ENCODE measurements at places on chromosomes 16 and 17.
A peak's percentile ranks its signal among the peaks of the same experiment; 100 is the strongest.

- no peak for DNase-seq
Measured at GRCh38 chr17:30084788-30085187, 31.8 kb upstream of the NSRP1 start.

DNA sequence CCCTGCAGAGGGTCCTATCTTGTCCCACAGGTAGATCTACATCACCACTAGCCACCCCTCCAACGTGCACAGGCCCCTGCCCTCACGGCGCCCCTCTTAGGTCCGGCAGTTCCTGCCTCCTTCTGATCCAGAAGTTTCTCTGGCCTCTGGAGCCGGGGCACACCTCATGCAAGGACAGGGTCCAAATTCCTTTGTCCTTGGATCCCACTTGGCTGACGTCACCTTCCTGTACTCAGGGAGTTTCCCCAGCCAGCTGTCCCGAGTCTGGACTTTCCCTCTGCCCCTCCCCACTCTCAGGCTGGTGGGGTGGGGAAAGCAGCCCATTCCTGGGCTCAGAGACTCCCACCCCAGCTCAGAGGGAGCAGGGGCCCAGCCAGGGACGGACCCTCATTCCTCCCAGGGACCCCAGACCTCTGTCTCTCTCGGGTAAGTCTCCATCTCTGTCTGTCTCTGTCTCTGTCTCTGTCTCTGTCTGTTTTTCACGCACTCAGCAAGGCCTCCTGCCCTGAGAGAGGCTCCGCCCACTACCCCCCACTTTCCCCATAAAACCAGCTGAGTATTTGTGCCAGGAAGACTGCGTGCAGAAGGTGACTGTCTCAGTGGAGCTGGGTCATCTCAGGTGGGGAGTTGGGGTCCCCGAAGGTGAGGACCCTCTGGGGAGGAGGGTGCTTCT is at the start of gene IL32:
Gene IL32, plus strand, starts transcription at position 572 of the 673 bp plus-strand sequence. CDS start 172 bp downstream, outside the sequence.
- DNase-seq, result no peak

- DNase-seq, result no peak
Measured at GRCh38 chr17:34434052-34434451, 71.0 kb upstream of the CCL1 start.

DNA sequence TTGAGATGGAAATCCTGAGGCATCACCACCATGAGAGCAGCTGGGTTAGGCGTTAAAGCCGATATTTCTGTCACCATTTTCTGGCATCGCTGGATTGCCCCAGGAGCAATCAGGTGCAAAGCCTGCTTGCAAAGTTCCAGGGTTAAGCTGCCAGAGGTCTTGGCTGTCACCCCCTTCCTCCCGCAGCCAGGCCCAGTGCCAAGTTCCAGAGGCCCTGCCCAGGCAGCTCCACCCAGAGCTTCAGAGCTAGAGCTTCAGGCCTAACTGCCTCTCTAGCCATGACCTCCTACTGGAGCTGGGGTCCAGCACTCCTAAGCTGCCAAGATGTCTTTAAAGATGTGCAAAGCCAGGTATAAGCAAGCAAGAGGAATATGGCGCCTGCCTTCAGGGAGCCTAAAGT is 8.8 kb upstream of the TMEM238L start:
- no peak for DNase-seq

- no peak for DNase-seq
Measured at GRCh38 chr17:62892870-62893338, 73.1 kb upstream of the TANC2 start.

GRCh38 chr17:9725575-9725974 is 65.8 kb downstream of the DHRS7C start:
- no peak for DNase-seq

GRCh38 chr17:74512624-74513091 is 18.6 kb downstream of the CD300LB start:
- no peak for DNase-seq

DNA sequence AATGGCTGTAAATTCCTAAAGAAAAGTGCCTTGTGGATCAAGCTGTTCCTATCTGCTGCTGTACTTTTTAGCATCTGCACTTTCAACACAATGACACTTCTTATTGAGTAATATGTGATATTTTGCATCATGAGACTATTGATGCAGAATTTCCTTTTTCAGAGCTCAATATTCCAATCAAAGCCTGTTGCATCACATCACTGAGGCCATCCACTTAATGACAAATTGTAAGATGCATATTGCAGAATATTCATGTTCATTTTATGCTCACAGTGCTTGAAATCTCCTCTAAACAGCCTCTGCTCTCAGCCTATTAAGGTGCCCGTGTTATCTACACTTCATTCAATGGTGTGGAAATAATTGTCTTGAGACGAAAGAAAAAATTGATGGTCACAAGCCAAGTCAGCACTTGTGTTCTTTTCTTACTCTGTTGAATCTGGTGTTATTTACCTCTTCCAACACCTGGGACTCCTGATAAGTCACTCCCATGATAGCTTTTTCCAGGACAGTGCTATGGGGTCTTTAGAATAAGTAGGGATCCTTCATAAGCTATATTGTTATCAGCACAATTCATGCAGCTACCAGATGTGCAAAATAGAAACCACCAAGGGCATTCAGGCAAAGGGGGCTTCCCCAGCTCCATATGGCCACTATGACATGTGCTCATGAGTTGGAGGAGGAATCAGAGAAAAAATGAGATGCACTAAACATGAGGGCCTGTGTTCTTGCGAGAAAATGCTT is 9.3 kb upstream of the SKAP1 start:
- DNase-seq, result no peak

DNA sequence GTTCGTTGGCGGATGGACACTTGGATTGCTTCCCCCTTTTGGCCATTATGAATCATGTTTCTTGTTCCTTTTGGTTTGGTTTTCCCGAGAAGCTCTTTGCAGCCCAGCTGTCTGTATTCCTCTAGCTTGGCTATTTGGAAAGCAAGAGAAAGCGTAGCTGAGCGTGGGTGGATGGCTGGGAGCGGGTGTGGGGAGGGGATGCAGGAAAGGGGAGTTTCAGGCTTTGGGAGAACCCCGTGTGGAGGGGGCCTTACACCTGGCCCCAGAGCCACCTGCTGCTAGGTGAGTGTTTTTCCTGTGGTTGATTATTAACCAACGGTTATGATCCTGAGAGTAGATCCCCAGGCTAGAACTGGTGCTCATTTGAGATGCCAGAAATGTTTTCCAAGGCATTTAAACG is 103.7 kb downstream of the RAP1GAP2 start:
- no peak for DNase-seq

- DNase-seq, result peak; percentile 88
Measured at GRCh38 chr17:41801374-41802271, 10.1 kb downstream of the P3H4 start.

DNA sequence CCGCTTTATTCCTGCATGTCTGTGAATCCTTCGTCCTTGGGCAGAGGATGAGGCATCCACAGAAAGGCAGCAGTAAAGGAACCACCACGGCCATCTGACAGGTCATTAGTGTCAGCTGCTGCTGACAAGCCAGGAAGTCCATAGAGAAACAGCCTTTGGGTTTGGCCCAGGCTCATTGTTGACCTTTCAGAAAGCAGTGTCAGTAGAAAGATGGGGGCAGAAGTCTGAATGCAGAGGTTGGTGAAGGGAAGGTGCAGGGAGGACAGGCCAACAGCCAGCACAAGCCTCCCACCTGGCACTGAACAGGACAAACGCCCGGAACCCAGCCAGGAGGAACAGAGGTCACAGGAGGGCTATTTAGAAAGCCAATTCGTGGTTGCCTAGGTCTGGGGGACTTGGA is 105.8 kb downstream of the VAT1L start:
- no peak for DNase-seq

GRCh38 chr16:87407511-87408112 is 15.5 kb downstream of the MAP1LC3B start:
- no peak for DNase-seq

DNA sequence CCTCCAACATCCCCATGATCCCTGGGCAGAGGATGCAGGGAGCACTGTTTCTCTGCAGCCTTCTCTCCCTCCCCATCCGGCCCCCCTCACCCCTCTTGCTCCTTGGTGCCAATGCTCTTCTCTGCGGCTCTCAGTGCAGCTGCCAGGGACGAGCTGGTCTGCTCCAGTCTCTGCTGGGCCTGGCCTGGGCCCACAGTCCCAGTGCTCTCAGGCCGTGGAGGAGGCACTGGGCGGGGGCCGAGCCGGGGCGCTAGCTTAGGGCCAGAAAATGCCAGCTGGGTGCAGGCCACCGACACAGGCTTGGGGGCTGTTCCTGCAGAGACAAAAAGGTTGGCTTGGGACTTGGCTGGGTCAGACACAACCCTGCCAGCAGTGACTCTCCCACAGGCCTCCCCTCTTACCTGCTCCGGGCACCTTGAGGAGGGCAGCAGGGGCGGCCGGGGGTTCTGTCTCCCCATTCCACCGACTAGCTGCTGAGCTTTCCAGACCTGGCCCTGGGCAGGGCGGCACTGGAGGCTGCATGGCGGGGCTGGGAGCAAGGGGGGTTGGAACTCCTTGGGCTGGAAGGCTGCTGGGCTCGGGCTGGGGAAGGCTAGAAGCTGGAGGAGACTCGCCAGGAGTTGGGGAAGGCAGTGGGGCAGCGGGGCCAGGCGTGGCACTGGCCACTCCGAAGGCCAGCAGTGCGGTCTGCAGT is 13.8 kb downstream of the CASKIN2 start:
- DNase-seq, result no peak
